Dorsolateral prefrontal cortex (tissue), 122 donors: ENCODE measurements at places on chromosomes 4 and X.

DNA sequence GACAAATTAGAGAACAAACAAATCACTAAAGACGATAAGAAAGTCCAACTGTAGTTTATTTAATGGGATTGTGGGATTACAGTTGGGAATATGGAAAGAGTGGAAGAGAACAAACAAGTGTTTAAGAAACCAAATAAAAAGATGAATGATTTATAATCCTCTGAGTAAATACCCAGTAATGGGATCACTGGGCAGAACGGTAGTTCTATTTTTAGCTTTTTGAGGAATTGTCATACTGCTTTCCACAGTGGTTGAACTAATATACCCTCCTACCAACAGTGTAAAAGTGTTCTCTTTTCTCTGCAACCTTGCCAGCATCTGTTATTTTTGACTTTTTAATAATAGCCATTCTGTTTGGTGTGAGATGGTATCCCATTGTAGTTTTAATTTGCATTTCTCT lies 15.0 kb downstream of the C4orf51 start:
- DNase-seq, result no peak

- DNase-seq, result no peak
Observed at GRCh38 chrX:108245462-108245861, 153.9 kb downstream of the ATG4A start.

DNA sequence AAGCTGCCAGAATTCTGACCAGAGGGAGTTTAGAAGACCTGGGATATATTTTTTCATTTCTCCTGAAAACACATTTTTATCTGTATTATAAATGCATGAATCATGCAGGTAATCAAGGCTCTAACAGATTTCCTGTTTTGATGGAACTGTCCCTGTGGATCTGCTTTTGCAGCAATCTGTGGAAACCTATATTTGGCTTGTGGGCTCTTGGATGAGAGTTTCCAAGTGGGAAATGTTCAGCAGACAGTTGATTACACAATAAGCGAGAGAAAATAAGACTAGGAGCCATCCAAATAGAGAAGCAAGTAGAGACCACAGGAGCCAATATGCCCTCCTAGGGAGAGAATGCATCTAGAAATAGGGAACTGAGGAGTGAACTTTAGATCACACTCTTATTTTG lies 105.0 kb downstream of the NDST3 start:
- DNase-seq, result no peak

GRCh38 chr4:100062921-100063320 lies 112.8 kb upstream of the H2AZ1 start:
- DNase-seq, result no peak
